Kidney glomerular epithelial cell (primary cell): ENCODE measurements at places on chromosomes 12 and 14.

DNA sequence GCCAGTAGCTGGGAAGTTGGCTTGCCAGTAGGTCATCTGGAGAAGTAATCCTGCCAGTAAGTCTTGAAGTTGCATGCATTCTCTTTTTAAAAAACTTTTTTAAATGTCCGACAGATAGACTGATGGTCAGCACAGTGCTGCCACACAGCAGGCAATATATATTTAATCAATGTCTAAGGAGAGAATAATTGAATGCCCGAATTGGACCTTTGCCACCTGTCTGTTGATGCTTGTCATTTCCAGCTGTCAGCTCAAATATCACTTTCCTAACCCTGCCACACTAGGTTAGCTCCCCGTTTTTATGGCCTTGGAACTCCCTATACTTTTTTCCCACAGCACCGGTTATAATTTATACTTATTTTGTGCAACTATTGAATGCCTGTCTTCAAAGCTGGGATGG is 2.1 kb upstream of the SLC15A4 start:
- no peak for DNase-seq

DNA sequence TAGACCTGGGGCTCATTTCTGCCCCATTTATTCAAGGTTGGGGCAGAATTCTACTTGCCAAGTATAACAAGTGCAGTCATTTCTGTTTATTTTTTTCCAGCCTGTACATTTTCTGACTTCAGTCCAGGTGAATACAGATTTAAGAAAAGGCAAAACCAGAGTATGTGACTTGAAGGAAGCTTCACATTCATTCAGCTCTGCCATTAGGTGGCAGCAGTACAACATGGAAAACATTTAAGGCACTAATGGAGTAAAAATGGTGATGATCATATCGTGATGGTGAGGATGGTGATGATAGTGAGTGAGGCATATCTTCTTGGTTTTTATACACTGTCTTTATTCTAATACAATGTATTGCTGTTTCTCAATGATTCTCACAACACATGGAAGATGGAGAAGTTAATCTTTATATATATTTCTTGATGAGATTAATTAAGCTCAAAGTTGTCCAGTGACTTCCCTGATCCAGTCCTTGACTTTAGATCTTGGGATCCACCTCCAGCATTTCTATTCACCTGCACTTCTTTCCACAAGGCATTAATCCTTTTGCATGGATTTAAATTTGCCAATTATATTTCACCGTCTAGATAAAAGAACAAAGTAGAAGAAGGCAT is 176.7 kb upstream of the SEL1L start:
- peak; percentile 41 for DNase-seq

DNA sequence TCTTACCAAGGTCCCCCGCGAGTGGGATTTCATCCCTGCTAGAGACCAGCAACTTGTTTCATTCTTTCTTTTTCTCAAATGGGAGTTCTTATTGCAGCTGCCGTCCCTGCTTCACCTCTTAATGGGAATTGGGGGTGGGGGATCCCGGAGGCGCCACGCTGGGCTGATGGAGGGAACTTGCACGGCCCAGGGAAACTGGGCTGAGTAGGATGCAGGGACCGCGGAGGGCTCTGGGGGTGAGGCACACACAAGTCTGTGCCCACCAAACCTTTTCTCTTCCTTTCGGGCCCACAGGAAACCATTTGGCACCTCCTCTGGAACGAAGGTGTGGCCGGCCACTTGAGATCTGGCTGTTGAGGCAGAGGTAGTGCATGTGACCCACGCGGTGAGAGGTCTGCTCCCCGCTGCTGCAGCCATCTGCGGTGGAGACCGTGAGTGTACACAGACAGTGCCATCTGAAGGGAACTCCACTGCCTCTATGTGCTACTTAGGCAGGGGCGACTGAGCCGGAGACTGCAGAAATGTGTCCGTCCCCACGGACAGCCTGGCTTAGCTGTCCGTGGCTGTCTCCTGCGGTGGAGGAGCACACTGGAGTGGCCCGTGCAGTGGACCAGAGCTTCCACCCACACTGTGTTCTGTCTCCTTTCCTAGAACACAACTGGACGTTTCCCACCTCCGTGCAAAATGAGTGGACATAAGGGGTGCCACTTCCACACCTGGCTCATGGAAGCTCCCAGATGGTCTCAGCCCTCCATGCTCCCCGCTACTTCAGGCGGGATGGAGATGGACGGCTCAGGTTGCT is 42.1 kb upstream of the TESC start:
- DNase-seq: no peak

DNA sequence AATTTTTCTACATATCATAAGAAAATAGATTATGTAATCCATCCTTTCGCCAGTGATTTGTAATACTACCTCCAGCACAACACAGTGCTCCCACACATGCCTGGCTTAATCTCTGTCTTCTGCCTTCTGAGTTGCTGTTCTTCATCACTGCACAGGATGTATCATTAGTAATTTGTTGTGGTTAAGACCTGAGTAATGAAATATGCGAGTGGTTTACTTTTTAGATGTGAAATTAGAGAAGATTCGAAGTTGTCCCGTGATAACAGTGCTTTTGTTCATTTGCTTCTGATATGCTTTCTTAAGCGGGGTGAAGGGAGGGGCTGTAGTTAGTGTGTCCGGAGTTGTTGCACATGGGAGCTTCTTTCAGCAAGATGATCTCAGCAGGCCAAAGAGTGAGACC is 18.1 kb downstream of the KRT85 start:
- peak; percentile 92 for DNase-seq

GRCh38 chr12:84079626-84080025 is 833.0 kb downstream of the SLC6A15 start:
- no peak for DNase-seq

DNA sequence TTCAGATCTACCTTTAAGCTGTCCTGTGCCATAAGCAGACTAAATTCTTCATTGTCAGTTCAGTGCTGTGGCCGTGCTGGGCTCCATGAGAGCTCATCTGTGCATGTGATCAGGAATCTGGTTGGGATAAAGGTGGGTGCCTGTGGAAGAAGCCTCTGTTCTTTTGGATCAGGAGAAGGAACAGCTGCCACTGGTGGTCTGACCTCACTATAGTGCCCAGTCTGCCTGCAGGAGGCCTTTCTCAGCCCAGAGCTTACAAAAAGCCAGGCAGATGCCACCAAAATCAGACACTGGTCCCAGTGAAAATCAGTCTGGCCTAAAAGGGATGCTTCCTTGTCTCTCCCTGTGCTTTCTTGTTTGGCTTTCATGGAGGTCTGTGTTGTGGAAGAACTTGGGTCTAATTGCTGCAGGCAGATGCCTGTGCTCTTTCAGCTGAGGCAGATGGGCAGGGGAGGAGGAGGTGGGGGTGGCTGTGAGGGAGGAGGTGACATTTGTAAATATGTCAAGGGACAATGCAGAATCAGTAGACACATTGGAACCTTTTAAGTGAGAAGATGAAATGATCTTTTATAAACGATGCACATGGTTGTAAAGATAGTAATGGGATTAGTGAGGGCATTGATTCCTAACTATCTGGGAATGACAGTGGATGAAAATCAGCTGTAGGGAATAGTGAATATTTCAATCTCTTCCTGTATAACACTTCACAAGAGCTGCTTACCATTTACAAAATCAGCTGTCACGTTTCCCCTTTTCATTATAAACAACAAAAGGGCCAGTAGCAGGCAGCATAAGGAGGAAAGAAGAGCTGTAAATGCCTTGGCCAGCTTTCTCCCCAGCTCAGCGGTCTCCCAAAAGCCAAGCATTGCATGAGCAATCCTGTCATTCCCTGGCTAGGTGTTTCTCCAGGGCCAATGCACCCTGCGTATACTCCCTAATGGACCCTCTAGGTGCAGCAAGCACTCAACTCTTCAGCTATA is 44.6 kb downstream of the CACNA2D4 start:
- no peak for DNase-seq

- DNase-seq: no peak
Observed at GRCh38 chr12:32025906-32026305, 66.7 kb downstream of the RESF1 start.

DNA sequence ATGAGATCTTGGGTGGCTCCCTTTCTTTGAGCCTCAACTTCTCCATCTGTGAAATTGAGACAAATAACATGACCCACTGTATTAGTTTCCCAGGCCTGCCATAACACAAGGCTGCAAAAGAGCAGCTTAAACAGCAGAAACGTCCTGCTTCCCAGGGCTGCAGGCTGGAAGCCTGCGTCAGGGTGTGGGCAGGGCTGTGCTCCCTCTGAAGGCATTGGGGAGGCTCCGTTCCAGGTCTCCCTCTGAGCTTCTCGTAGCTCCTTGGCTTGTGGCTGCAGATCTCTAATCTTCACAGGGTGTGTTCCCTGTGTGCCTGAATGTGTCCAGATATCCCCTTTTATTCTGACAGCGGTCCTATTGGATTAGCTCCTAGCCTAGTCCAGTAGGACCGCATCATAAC is 147.1 kb downstream of the VRK1 start:
- DNase-seq: no peak

GRCh38 chr12:21891751-21892217 is 49.4 kb downstream of the ABCC9 start:
- DNase-seq: no peak

- no peak for DNase-seq
Observed at GRCh38 chr12:88255847-88256246, 113.7 kb downstream of the TMTC3 start.

DNA sequence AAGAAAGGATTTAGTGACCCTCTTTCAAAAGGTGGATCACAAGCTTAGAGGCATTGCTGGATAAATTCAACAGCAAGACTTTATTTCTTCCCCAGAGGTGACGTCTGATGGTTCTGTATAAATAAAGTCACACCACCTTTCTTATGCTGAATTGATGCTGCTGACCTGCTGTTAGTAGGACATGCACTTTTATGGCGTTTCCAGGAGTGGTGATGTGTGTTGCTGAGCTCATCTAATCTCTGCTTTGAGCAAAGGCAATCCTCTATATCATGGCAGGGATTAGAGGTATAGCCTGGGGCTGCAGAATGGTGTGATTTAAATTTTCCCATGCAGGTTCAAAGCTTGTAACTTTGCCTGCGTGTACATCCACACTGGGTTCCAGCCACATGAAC is 94.9 kb downstream of the ETV6 start:
- no peak for DNase-seq

DNA sequence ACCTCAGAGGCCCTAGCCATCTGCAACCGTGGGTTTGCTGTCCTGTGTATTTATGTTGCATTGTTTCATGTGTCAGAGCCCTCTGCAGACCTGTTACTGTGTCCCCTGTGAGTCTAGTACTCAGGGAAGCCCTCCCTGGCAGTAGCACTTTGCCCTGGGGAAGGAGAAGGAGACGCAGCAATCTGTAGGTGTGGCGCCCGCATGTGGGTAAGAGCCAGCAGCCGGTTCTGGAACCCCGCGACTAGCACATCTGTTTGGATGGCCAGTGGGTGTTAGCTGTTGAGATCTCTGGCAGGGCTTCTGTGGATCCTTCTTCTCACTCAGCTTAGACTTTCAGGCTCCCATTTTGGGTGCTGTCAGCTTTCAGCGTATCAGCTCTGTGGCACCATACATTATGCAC is 57.0 kb downstream of the TECPR2 start:
- no peak for DNase-seq

DNA sequence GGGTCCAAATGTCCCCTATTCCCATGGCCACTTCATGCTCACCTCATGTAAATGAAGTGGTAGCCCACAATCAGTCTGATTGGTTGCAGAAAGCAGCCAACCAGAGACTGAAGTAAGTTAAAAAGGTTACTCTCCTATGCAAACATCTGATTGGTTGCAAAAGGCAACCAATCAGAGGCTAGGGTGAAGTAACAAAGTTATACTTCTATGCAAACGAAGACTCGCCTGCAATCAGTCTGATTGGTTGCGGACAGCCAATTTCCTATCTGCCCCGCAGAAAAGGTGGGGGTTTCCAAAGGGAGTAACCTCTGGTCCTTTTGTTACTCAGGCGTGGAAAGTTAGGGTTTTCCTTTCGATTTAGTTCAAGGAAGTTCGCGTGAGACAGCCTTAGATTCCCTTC is 208.1 kb upstream of the NEDD1 start:
- DNase-seq: peak; percentile 50

- DNase-seq: no peak
Observed at GRCh38 chr12:87818441-87818840, 210.8 kb downstream of the C12orf50 start.

DNA sequence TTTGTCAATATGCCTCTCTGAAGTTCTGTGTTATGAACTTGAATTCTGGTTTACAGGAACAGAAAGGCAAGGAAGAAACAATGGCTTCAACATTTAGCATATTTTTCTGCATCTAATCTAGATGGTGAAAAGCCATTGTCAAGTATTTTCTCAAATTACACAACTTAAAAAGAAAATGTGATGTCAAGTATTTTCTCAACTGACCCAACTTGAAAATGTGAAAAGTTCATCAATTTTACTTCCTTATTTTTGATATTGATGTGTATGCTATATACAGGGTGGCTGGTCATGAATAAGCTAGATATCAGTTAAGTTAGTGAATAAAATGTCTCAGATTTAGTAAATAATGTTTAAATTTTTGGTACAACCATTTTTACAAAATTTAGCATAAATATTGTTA is 196.7 kb downstream of the ALX1 start:
- no peak for DNase-seq

GRCh38 chr12:94481734-94482133 is 22.1 kb upstream of the CEP83 start:
- no peak for DNase-seq

- no peak for DNase-seq
Observed at GRCh38 chr14:86640288-86640687, 1110.3 kb downstream of the FLRT2 start.

GRCh38 chr14:76580967-76581366 is 180.3 kb upstream of the VASH1 start:
- no peak for DNase-seq
